Activated CD8-positive, alpha-beta memory T cell treated with anti-CD3 and anti-CD28 coated beads for 36 hours (primary cell): ENCODE measurements at places on chromosomes 1 and 21. TPM values are rescaled to one million over a fixed set of nuclear protein-coding genes. Genes with fewer than 3 reads are reported as not detected.

F5 gene
- 90.5 TPM for total RNA-seq

C1orf185 gene
- not detected for total RNA-seq

CD48 gene
- total RNA-seq: 292 TPM

ACADM gene
- total RNA-seq: 56.4 TPM

LRRC8B gene
- 39.7 TPM for total RNA-seq

BRDT gene
- total RNA-seq: not detected

TEDDM1 gene
- not detected for total RNA-seq

KIAA1614 gene
- 0.38 TPM for total RNA-seq
